ENCODE measurements at places on chromosomes 6 and 20.

GRCh38 chr6:159376516-159377158, 207.4 kb downstream of the FNDC1 start:
- no peak for DNase-seq

GRCh38 chr6:147841547-147842148, 333.2 kb downstream of the SAMD5 start:
- DNase-seq, result no peak

DNA sequence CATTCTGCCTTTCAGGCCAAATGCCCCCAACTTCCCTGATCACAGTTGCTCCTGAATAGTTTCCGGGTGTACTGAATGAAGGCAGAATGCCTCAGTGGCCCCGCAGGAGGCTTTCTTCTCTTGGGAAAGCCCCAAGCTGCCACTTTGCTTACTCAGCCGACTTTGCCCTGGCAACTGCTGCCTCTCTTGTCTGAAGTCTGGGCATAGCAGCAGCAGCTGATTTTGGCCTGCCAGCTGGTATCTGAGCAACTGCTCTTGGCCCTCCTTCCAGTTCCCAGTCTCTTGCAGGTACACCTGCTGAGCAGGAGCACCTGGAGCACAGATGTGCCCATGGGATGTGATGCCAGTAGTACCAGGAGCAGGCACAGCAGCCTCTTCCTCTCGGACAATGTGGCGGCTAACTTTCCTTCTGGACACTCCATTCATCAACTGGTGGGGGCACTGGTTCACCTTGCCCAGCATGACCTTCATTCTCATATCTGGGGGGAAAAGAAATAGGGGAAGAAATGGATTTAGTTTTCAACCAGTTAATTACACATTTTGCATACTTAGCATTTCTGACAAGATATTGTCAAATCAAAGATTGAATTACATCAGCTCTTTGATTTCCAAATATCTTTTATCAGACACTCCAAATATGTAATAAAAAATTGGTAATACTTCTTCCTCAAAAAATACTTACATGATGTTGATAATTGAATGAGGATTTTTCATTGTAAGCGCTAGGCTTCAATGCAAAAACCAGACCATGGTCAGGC, 468.2 kb downstream of the PKHD1 start:
- no peak for DNase-seq

GRCh38 chr6:138291036-138291848, 73.0 kb upstream of the PBOV1 start:
- DNase-seq, result no peak

DNA sequence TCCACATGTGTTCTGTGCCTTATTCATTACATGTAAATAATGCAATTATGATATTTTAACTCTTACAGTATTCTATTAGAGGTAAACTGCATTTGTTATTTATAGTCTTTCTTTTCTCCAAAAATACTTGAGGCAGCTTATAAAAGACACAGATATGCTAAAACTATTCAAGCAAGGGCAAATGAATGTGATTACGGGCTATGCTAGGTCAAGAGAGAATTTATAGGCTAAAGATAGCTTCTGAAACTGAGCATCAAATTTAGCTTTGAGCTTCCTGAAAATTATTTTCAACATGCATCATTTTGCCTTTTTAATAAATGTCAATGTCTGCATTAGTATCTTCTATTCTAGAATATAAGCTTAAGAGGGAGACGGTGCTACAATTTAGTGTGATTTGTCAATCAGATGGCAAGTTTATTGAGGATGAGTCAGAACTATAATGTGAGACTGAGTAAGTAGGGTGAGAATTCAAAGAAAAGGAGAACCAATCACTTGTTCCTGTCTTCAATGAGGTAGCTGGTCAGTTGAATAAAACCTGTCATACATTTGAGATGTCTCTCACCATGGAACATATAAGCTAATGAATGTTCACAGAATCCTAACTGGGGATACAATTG, 669.4 kb upstream of the CITED2 start:
- no peak for DNase-seq

GRCh38 chr6:16058201-16058928, 70.5 kb upstream of the MYLIP start:
- DNase-seq, result no peak

- no peak for DNase-seq
These were observed 93.5 kb downstream of the ERMARD start for GRCh38 chr6:169844946-169845345.

- no peak for DNase-seq
These were observed at the start of gene GSTA5 for GRCh38 chr6:52840763-52841585. Gene GSTA5, minus strand, starts transcription at chr6:52840813.

- DNase-seq, result no peak
These were observed 17.6 kb downstream of the SLC18B1 start for GRCh38 chr6:132780770-132781371.

DNA sequence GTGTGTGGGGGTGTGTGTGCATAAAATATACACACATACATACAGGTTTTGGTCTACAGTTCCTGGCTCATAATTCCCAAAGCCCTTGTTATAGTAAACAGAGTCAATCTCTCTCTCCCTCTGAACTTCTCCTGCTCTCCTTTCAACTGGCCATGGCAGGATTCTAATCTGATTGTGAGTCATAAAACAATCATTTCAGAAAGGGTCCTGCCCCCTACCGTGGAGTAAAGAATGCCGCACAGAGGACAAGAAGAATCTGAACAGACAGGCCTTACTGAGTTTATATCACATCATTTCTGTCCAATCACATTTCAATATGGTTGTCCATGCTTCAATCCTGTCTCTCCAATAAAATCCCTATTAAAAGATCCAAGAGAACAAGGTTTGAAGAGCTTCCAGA, 416.9 kb downstream of the FRK start:
- DNase-seq, result no peak

GRCh38 chr20:17525650-17526049, 5.5 kb downstream of the BFSP1 start:
- no peak for DNase-seq

- no peak for DNase-seq
These were observed 9.5 kb downstream of the MYL9 start for GRCh38 chr20:36550790-36551299.

GRCh38 chr6:32659856-32660595, 6.4 kb downstream of the HLA-DQB1 start:
- no peak for DNase-seq

GRCh38 chr6:27213544-27214125, 33.9 kb upstream of the PRSS16 start:
- DNase-seq, result no peak

- DNase-seq, result no peak
These were observed 236.6 kb downstream of the PLCB1 start for GRCh38 chr20:8368670-8369069.

DNA sequence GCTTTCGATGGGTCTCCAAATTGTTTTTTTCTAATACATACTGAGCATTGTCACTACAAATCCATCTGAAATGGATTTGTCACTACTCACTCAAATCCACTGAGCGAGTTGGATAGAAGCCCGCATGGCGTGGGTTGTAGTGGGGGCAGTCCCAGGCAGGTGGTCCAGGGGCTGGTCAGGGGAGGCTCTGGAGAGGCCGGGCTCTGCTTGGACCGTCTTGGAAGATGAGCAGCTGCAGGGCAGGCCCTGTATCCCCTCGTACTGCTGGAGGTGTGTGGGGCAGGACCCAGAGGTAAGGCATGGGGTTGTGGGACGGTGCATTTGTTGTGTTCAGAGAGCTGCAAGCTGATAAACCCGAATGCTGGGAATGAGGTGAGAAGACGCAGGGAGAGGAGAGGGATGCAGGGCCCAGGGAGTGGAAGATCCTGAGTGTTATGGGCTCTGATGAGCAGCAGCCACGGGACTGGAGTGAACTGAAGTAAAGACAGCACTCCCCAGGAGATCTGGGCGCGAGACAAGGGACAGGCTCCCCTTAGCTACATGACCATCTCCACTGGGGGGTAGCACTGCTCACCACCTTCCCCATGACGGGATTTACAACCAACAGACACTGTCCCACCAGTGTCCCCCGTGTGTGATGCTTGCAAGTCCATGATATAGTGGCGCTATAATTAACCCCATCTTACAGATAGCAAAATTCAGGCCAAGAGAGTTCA, 45.9 kb downstream of the PSMG4 start:
- no peak for DNase-seq

All from D721Med (cell line).